Uterus (tissue), 4 donors: ENCODE measurements at places on chromosomes 1 and 21.

GRCh38 chr1:30895382-30895943 is 13.1 kb downstream of the SDC3 start:
- H3K27me3 ChIP-seq = no peaks in the 10 kb centered on the region
- H3K27ac ChIP-seq = peak overlapping the region; percentile 69
- DNase-seq = no peak
- no peaks in the 10 kb centered on the region for H3K36me3 ChIP-seq
- no peaks in the 10 kb centered on the region for H3K4me1 ChIP-seq
- no peak overlapping the region for H3K4me3 ChIP-seq

- no peak overlapping the region for H3K27ac ChIP-seq
- DNase-seq = no peak
- H3K4me3 ChIP-seq = no peak overlapping the region
- no peaks in the 10 kb centered on the region for H3K27me3 ChIP-seq
Observed at GRCh38 chr1:248737457-248737856, 18.1 kb downstream of the LYPD8 start.

DNA sequence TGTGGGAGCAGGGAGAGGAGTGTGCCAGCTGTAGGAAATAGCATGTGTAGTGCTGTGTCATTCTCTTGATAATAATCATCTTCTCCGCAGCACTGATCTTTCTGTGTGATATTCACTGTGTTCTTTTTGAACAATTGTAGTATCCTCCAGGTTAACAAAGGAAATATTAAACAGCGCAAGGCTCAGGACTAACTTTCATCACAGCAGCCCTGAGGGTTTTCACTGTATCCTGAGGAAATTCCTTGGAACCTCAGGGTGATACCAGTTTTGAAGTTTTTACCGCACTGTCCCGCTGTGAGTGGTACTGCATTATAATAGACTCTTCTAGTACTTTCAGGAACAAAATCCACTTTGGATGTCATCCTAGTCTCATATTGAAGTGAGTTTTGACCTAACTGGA is 228.4 kb upstream of the COA6 start:
- no peak for DNase-seq
- no peaks in the 10 kb centered on the region for H3K4me1 ChIP-seq
- H3K4me3 ChIP-seq = no peak overlapping the region
- H3K27ac ChIP-seq = no peak overlapping the region
- no peaks in the 10 kb centered on the region for H3K36me3 ChIP-seq

- DNase-seq = no peak
- no peaks in the 10 kb centered on the region for H3K27me3 ChIP-seq
- H3K27ac ChIP-seq = no peak overlapping the region
- no peaks in the 10 kb centered on the region for H3K4me1 ChIP-seq
- H3K36me3 ChIP-seq = no peaks in the 10 kb centered on the region
- H3K4me3 ChIP-seq = no peak overlapping the region
Observed at GRCh38 chr1:80181418-80181817, 1174.9 kb upstream of the ADGRL4 start.

- no peak overlapping the region for H3K4me3 ChIP-seq
- H3K27ac ChIP-seq = no peak overlapping the region
- DNase-seq = no peak
- H3K4me1 ChIP-seq = no peaks in the 10 kb centered on the region
- H3K27me3 ChIP-seq = no peaks in the 10 kb centered on the region
Observed at GRCh38 chr1:37250371-37250770, 216.1 kb upstream of the GRIK3 start.

- H3K27me3 ChIP-seq = no peaks in the 10 kb centered on the region
- no peaks in the 10 kb centered on the region for H3K4me1 ChIP-seq
- H3K4me3 ChIP-seq = no peak overlapping the region
Observed at GRCh38 chr1:50352428-50352827, 70.8 kb downstream of the DMRTA2 start.

DNA sequence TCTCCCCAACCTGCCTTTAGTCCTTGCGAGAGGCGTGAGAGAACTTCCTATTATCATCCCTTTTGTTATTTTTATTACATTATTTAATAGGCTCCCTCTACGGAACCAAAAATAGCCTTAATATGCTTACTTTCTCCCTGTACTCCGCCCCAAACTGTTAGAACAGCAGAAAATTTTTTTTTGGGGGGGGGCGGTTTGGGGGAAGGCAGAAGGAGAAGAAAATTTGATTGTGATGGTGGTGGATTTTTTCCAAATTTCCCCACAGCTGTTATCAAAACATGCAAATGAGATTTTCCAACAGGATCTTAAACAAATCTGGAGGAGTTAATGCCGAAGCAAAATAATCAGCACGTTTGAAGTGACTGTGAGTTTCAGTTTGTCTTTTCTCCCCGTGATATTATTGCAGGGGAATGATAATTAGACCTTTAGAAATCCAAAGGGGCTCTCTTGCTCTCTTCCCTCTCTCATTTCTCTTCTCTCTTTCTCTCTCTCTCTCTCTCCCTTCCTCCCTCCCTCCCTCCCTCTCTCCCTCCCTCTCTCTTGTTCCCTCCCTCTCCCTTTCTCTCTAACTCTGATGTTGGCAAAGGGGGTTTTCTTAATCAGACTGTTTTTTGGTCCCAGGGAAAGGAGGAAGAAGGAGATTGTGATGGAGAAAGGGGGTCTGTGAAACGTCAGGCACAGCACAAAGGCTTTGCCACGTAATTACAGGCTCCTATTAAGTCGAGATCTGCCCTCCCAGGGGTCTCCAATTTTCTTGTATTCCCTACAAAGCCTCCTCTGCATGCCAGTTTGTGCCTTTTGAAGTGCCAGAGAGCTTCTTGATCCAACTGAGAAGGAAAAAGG is 1.1 kb upstream of the PRRX1 start:
- H3K27me3 ChIP-seq = no peaks in the 10 kb centered on the region
- H3K4me1 ChIP-seq = no peaks in the 10 kb centered on the region
- no peak for DNase-seq
- peak overlapping the region; percentile 99 for H3K27ac ChIP-seq

DNA sequence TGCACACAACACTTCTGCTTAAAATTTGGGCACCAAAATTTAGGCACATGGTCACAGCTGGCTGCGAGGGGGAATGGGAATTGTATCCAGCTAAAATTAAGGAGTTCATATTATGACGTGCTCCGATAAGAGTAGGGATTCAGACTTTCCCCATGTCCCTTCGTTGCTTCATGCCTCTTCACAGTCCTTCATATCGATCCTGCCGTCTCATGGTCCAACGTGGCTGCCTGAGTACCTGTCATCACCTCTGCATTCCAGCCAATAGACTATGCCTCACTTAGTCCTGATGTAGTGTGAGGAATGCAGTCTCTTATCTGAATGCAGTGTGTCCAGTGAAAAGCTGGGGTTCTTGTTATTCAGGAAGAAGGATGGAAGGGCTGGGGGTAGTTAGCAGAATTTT is 108.6 kb downstream of the SIK1 start:
- H3K27me3 ChIP-seq = no peaks in the 10 kb centered on the region
- H3K27ac ChIP-seq = no peak overlapping the region
- DNase-seq = no peak
- no peaks in the 10 kb centered on the region for H3K36me3 ChIP-seq

DNA sequence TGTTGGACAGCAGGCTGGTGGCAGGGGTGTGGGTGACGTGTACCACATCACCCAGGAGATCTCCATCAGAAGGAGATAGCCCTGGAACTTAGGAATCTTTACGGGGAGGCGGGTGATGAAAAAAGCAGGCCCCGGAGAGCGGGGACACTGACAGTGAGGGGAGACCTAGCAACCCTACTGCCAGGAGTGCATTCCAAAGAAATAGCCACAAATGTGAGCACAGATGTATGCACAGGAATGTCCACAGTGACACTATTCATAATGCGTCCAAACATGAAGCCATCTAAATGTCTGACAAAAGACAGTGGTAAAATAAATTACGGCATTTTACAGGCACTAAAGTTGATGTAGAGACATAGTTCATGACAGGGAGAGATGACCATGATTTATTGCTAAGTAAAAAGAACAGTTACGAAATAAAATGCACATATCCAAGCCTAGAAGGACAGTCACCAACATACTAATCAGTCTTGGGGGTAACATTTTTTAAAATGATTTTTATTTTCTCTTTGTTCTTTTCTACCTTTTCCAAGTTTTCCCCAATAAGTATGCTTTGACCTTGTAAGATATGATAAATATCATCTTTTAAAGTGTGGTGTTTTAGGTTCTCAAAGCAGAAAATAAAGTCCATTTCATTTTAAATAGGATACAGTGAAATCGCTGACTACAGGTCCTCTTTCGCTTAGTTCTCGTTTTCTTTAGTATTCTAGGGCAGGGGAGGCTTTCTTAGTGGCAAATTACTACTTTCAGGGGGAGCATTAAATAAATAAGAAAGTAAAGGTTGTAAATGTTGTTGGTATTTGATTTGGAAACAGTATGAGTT is 21.3 kb downstream of the CD247 start:
- no peak for DNase-seq
- no peaks in the 10 kb centered on the region for H3K4me1 ChIP-seq
- H3K4me3 ChIP-seq = no peak overlapping the region
- no peaks in the 10 kb centered on the region for H3K27me3 ChIP-seq
- H3K36me3 ChIP-seq = no peaks in the 10 kb centered on the region

DNA sequence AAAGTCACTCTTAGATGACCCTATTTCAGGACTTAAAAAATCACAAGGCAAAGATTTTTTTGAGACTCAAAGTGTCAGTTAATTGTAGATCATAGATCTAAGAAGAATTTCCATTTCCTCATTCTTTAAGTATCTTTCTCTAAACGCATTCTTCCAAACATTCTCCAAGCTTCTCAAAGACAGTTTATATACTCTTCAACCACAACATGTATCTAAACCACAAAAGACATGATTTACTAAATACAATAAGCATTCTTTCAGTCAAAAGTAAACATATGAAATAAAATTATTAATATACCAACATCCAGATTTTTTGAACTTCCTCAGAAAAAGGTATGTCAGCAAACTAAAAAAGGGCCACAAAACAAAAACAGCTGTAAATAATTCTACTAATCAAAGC is 24.4 kb downstream of the RC3H1 start:
- no peak overlapping the region for H3K27ac ChIP-seq
- peaks cover 6% of the 10 kb centered on the region for H3K4me1 ChIP-seq
- no peaks in the 10 kb centered on the region for H3K27me3 ChIP-seq
- DNase-seq = no peak
- no peak overlapping the region for H3K4me3 ChIP-seq

DNA sequence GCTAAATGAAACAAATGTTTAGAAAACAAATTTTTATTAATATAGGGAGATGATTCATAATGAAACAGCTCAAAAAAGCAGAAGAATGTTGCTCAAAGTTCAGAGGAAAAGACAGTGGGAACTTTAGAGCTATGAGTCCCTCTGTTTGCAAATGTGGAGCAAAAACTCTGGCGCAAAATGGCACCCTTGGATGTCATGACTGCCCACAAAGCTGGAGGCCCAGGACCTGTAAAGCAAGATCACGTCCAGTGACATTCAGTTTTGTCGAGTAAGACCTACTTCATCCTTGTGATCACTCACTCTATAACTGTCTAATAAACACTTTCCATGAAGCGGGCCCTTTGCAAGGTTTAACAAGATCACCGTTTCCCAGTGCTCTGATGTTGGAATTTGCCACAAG is 9.1 kb upstream of the EXO1 start:
- H3K4me3 ChIP-seq = no peak overlapping the region
- no peaks in the 10 kb centered on the region for H3K4me1 ChIP-seq
- no peak overlapping the region for H3K27ac ChIP-seq
- H3K36me3 ChIP-seq = no peaks in the 10 kb centered on the region
- DNase-seq = no peak
- no peaks in the 10 kb centered on the region for H3K27me3 ChIP-seq

- H3K36me3 ChIP-seq = no peaks in the 10 kb centered on the region
- no peaks in the 10 kb centered on the region for H3K27me3 ChIP-seq
- H3K4me3 ChIP-seq = no peak overlapping the region
- peaks cover 4% of the 10 kb centered on the region for H3K4me1 ChIP-seq
- DNase-seq = no peak
- peak overlapping the region; percentile 61 for H3K27ac ChIP-seq
Observed at GRCh38 chr21:15122241-15122640, 57.4 kb upstream of the NRIP1 start.

GRCh38 chr1:112268408-112268807 is 127.6 kb upstream of the CTTNBP2NL start:
- no peaks in the 10 kb centered on the region for H3K27me3 ChIP-seq
- H3K27ac ChIP-seq = no peak overlapping the region
- no peaks in the 10 kb centered on the region for H3K36me3 ChIP-seq
- H3K4me3 ChIP-seq = no peak overlapping the region
- H3K4me1 ChIP-seq = no peaks in the 10 kb centered on the region

- H3K27ac ChIP-seq = no peak overlapping the region
- DNase-seq = no peak
- H3K4me1 ChIP-seq = no peaks in the 10 kb centered on the region
- no peak overlapping the region for H3K4me3 ChIP-seq
- no peaks in the 10 kb centered on the region for H3K27me3 ChIP-seq
- H3K36me3 ChIP-seq = no peaks in the 10 kb centered on the region
Observed at GRCh38 chr21:36584980-36585940, 105.3 kb upstream of the CLDN14 start.

DNA sequence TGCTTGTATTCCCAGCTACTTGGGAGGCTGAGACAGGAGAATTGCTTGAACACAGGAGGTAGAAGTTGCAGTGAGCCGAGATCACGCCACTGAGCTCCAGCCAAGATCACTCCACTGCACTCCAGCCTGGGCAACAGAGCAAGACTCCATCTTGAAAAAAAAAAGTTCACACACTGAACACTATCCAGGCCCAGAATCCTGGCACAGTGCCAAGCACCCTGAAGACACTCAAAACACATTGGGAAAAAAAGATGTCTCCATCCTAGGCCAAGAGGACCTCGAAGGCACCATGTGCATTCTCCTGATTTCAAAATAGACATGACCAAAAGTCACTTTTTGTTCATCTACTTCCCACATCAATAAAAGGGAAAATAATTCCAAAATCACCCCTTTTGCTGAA is 38.7 kb downstream of the SLC9A1 start:
- peak overlapping the region; percentile 43 for H3K27ac ChIP-seq
- no peaks in the 10 kb centered on the region for H3K36me3 ChIP-seq
- no peak overlapping the region for H3K4me3 ChIP-seq
- H3K4me1 ChIP-seq = peaks cover 28% of the 10 kb centered on the region
- H3K27me3 ChIP-seq = no peaks in the 10 kb centered on the region

- H3K4me1 ChIP-seq = no peaks in the 10 kb centered on the region
- no peak for DNase-seq
- H3K27me3 ChIP-seq = no peaks in the 10 kb centered on the region
- no peak overlapping the region for H3K27ac ChIP-seq
- no peak overlapping the region for H3K4me3 ChIP-seq
Observed at GRCh38 chr1:209662879-209663327, 10.7 kb upstream of the LAMB3 start.

DNA sequence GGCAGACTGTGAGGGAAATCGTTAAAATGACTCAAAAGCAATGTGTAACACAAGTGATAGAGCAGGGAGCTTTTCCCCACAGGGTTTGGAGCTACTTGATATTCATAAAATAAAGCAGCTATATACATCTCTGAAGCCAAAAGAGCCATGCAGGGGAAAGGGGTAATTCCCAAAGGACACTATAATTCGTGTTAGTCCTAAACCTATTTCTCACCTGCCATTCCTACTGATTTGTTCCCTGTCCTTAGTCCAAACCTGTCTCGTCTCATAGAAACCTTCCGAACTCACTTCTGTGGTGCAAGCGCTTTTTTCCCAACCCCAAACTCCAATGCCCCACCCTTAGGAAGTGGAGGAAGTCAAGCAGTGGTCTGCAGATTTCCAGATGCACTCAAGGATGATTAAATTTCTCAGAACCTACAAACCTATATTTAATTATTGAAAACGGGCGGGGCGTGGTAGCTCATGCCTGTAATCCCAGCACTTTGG is 946 bp upstream of the HNRNPR start:
- no peak for DNase-seq
- H3K36me3 ChIP-seq = no peaks in the 10 kb centered on the region
- H3K4me1 ChIP-seq = peaks cover 3% of the 10 kb centered on the region
- H3K4me3 ChIP-seq = peak overlapping the region; percentile 80

- DNase-seq = no peak
- no peaks in the 10 kb centered on the region for H3K27me3 ChIP-seq
- no peaks in the 10 kb centered on the region for H3K4me1 ChIP-seq
- no peaks in the 10 kb centered on the region for H3K36me3 ChIP-seq
- no peak overlapping the region for H3K4me3 ChIP-seq
Observed at GRCh38 chr1:56106531-56107274, 472.7 kb downstream of the PLPP3 start.
